ENCODE measurements at places on chromosomes 1 and 21.

DNA sequence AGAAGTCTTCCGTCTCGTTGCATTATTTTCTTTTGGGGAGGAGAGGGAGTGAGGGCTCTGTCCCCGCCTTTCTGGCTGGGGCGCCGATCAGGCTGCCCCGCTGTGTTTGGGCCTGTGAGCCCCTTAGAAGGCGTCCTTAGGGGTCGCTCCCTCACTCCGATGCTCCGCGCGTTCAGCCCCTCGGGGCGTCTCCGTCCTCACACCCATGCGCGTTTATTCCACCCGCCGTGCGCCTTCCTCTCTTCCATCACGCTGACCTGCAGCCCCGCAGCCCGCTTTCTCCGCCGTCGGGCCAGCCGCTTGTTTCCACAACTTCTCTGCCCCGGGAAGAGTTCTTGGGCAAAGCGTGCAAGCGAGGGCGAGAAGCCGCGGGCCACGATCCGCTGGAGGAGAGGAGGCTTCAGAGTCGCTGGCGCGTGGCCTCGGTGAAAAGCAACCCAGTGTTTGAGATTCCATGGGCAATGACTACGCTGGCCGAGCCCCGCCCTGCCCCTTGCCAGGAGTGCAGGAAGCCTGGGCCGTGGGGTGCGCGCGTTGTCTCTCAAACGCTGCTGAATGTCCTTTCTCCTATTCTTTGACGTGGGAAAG lies 27.7 kb downstream of the TRIM11 start:
- DNase-seq, result no peak

DNA sequence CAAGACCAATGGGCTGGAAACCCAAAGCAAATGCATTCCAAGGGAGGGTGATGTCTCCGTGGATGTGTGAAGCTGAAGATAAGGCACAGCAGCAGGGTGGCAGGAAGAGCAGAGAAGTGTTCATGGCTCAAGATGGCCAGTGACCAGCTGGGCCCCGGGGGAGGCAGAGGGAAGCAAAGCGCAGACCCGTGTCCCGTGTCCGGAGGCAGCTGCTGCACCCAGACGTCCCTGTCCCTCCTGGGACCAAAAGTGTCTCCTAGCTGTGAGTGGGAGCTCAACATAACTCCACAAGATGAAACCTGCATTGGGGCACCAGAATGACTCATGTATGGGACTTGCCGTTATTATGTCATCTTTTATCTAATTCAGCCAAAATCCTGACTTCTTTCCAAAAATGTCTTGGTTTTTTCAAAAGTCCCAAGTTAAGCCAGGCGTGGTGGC lies 118.2 kb downstream of the RIPK4 start:
- DNase-seq, result no peak

GRCh38 chr1:58038574-58038973 lies 508.0 kb downstream of the OMA1 start:
- DNase-seq, result no peak

GRCh38 chr21:15472108-15473040 lies 257.4 kb upstream of the USP25 start:
- no peak for DNase-seq

- DNase-seq, result no peak
These were observed 1.7 kb downstream of the TOR1AIP1 start for GRCh38 chr1:179883745-179884138.

DNA sequence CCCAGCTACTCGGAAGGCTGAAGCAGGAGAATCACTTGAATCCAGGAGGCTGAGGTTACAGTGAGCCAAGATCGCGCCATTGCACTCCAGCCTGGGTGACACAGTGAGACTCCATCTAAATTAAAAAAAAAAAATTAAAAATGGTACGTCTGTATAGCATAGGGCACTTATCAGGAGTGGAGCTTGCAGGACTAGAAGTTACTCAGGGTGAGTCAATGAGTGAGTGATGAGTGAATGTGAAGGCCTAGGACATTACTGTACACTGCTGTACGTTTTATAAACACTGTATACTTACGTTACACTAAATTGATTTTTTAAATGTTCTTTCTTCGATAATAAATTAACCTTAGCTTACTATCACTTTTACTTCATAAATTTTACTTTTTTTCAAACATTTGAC lies 183.6 kb downstream of the NR5A2 start:
- DNase-seq, result no peak

DNA sequence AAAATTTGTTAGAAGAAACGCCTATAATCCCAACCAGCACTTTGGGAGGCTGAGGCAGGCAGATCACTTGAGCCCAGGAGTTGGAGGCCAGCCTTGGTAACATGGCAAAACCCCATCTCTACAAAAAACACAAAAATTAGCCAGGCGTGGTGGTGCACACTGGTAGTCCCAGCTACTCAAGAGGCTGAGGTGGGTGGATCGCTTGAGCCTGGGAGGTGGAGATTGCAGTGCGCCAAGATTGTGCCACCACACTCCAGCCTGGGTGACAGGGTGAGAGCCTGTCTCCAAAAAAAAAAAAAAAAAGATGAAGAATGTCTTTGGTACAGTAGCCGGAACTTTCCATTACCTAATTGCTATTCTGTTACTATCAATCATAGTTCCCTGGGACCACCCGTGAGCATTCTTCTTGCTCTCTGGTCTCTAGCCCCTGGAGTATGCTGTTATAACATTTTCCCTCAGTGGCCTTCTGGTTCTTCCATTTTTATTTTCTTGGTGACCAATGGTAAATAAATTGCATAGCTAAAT lies 43.4 kb downstream of the WASF2 start:
- DNase-seq, result no peak
